HFF-Myc (cell line): ENCODE measurements at places on chromosomes 11 and 22.
A peak's percentile ranks its signal among the peaks of the same experiment; 100 is the strongest.

- no peak for DNase-seq
Observed at GRCh38 chr11:120599816-120600420, 88.4 kb downstream of the GRIK4 start.

DNA sequence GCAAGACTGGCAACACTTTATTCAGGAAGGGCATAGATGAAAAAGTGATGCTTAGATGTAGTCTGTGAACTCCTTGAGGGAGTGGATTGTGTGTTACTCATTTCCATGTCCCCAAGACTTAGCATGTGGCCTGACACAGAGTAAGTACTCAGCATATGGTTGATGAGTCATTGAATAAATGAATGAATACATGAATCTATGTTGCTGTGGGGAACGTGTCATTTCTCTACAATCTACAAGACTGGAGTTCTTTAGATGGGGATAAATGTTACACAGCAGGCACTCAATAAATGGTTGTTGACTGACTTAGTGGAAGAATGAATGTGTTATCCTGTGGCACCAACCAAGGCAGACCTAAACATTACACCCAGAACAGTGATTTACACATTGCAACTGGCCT, 17.9 kb downstream of the BPIFC start:
- no peak for DNase-seq

GRCh38 chr11:34028425-34028824, 23.1 kb upstream of the CAPRIN1 start:
- DNase-seq: no peak

DNA sequence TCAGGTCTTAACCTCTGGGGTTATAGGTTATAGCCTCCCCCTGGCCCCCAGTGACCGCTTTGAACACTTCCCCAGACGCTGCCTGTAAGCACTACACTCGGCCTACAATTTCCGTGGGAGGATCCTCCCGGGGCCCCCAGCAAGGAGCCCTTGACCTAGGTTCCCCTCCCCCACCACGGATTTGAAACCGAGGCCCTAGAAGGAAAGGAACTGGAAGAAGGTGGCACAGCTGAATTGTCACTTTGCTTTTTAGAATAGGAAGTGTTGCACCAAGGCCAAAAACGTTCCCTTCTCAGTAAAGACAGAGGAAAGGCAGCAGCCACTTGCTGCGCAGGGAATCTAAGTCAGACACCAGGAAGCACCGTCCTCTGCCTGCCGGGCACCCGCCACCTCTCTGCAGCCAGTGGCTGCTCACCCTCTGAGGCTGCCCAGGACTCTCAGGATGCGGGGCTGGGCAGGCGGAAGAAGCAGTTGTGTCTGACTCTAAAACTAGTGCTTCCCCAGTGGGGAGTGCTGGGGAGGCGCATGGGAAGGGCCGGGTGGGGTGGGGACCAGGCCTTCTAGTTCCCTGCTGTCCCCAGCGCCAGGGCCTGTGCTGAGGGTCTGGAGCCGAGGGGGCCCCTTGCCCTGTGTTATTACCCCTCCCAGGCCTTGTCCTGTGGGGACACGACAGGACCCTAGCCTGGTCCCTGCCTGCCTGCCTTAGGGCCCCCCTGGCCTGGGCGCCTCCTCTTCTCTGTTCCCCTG, 7.9 kb upstream of the FLRT1 start:
- DNase-seq: no peak

DNA sequence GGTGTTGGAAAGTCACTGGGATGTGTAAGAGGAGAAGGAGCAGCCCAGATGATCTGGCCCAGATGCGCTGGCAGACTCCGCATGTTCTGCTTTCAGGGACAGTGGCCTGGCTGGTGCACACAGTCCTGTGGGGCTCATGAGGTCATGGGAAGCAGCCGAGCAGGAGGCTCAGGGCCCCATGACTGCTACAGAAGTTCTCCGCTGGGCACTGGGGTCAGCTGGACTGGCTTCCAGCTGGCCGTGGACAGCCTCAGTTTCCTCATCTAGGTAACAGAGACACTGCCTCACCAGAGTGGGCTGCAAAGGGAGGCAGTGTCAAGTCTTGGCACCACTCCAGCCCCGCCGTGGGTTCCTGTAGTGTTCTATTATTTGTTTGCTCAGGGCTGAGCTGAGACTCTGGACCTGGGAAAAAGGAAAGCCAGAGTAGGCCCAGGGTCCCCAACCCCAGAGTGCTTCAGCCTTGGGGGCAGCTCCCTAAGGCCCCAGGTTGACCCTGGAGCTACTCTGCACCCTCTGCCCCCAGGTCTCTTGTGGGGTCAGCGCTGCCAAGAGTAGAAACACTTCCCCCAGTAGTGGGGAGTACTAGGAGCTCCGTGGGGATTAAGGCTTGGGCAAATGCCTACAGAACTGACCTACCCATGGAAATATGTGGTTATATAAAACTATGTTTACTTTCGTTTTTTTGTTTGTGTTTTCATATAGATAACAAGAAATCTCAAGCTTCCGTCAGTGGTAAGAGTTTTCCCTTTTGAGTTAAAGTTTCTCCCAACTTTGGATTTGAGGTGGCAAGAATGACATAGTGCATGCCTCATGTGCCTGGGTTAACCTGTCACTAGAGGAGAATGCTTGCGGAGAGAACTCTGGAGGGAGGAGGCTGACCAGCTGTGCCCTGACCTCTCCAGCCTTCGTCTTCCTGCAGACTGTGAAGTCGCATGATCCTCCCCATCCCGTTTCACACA, 45.3 kb downstream of the MED15 start:
- DNase-seq: no peak

- DNase-seq: no peak
Observed at GRCh38 chr11:95242091-95242844, 11.3 kb upstream of the SESN3 start.

- no peak for DNase-seq
Observed at GRCh38 chr11:117548876-117549275, 221.2 kb downstream of the CEP164 start.

DNA sequence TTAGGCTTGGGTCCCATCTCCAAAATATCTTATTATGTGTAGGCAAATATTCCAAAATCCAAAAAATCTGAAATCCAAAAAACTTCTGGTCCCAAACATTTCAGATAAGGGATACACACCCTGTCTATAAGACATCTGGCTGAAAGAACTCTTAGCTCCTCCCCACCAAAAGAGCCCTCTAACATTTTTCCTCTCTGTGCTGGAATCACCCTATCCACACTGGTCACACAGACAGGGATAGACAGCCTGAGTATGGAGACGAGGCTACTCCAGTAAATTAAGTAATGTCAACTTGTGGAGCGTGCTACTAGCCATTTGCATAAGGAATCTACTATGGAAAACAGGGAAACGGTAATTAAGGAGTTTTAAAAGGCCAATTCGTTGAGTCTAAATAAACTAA, 24.9 kb downstream of the ATP6V1E1 start:
- no peak for DNase-seq

GRCh38 chr11:112292188-112292587, 31.5 kb upstream of the PLET1 start:
- DNase-seq: no peak

DNA sequence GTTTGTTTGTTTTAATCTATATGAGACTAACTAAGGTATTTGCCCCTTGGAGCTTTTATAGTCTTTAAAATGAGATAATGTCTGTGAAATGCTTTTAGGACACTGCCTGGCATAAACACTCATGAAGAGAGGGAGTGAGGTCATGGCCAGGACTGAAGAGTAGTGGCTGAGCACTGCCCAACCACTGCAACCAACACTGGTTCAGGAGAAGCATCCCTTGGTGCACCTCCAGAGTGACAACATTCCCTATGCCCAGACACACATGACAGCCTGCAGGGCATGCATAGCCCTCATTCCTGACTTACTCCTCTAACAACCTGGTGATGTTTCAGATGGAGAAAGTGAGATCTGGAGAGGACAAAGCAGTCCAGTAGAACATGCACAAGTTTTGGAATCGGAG, 36.1 kb downstream of the ME3 start:
- no peak for DNase-seq

DNA sequence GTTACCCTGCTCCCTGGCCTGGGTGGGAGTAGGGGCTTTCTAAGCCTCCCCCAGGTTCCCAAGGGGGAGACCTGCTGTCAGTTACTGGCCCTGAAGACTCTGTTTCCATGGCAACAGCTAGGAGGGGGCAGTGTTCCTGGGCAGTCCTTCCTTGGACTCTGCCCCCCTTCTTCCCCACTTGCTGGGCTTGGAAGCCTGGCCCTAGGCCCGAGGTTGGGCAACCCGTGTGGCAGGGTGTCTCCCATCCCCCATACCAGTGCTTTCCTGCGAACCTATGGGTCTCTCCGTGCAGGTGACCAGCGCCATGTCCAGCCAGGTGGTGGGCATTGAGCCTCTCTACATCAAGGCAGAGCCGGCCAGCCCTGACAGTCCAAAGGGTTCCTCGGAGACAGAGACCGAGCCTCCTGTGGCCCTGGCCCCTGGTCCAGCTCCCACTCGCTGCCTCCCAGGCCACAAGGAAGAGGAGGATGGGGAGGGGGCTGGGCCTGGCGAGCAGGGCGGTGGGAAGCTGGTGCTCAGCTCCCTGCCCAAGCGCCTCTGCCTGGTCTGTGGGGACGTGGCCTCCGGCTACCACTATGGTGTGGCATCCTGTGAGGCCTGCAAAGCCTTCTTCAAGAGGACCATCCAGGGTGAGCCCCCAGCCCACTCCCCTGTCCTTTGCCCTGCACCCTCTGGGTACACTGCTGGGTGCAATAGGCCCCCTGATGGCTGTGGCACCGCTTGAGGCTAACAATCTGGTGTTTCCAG, 1.7 kb downstream of the ESRRA start:
- DNase-seq: no peak

DNA sequence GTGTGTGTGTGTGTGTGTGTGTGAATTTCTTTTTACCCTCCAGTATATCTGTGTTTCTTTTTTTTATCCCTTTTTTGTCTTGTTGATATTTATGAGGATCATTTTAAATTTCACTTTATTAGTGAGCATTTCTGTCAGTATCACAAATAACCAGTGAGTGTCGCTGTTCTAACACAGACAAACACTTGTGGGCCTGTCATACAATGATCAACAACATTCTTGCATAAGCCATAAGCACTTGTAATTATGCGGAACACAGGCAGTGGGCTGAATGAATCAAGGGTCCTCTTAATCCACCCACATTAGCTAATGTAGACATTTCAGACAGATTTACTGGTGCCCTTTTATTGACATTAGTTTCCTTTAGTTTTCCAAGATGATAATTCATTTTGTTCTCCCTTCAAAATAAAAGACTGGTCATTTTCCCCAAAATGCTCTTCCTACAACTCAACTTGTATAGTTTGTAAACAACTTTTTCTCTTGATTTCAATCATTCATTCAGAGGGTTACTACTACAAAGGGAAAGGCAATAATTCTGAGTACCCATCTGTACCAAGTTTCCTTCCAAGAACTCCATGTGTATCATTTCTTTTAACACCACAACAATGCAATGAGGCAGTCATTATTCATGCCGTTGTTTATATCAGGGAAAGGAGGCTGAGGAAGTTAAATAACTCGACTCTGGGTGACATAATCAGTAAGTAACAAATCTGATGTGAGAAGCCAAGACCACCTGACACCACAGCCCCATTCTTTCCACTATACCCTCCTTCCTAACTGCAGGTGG, 34.5 kb upstream of the ANO3 start:
- DNase-seq: no peak

- DNase-seq: peak; percentile 47
Observed at GRCh38 chr22:28829358-28830181, 29.2 kb upstream of the XBP1 start.

DNA sequence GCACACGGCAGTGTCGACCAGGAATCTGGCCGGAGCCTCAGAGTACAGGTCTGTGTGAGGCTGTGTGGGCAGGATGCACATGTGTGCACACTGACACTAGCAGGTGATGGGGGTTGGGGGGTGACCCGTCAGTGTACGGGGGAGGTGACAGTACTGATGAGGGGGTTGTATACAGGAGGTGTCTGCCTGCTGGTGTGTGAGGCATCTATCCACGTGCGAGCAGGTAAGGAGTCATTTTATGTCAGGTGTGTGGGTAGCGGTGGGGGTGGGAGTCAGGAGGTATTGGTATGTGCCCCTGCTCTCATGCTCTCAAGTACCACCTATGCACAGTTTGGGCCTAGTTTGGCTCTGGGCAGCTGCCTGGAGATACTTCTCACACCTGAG, 4.5 kb upstream of the PHRF1 start:
- no peak for DNase-seq

DNA sequence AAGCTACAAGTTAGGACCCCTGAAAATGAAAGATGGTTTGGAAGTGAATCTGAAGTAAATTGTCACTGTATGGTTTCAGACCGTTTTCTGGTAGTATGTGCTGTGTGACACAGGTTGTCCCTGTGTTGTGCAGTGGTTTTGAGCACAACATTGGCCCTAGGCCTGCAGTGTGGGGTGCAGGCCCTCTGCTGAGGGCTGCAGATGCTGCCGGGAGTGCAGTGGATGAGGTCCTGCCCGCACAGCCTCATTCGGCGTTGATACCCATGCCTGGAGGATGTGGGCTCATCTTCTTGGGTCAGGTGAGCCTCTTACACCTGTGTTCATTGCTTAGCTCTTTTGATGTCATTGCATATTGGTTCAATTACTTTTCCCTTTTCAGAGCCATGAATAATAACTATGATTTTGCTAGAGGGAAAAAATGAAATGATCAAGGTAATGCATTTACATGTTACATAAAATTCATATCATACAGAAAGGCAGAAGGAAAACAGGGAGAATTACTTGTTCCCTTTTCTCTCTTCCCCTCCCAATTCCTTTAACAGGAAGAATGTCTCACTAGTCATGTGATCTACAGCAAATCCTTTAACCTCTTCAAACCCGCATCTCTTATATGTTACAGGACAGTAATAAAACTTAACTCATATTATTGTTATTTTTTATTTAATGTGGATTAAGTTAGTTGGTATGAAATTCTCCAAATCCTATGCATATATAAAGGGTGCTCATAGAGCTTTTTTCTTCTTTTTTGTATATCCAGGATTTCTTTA, 48.7 kb downstream of the PTPRJ start:
- no peak for DNase-seq

DNA sequence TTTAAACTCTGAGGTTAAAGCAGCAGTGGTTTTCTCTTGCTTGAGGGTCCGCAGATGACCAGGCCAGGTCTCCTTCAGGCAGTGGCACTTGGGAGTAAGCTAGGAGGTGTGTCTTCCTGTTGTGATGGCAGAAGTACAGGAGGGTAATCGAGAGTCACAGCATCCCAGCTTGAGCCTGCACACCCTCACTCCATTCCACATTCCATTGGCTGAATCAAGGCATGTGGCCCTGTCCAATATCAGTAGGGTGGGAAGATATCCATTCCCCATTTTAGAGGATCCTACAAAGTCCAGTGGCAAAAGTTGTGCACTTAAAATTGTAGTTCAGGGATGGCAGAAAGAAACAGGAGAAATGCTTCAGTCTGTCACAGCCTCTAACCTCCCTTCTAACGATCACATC, 23.3 kb downstream of the OSBP2 start:
- no peak for DNase-seq

DNA sequence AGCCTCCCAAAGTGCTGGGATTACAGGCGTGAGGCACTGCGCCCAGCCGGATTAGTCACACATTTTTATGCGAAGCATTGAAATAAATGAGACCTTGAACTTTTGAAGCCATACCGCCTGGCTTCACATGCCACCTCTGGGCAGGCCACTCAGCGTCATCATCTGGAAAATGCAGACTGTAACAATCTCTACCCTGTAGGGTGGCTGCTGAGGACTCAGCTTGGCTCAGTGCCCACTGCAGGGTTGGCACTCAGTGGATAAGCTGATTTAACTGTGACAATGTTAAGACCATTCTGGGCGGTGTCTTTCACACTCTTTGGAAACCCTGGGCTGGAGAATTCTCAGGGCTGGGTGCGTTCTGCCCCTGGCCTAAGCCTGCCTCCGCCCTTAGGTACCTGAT, 8.5 kb downstream of the SH3BP1 start:
- DNase-seq: no peak

- DNase-seq: no peak
Observed at GRCh38 chr11:6362185-6362872, 27.9 kb upstream of the SMPD1 start.
